Smooth muscle cell of the brain vasculature (primary cell): ENCODE measurements at places on chromosomes 16 and 17.

- DNase-seq: no peak
These were observed 653.8 kb downstream of the CDH8 start for GRCh38 chr16:61382435-61382834.

DNA sequence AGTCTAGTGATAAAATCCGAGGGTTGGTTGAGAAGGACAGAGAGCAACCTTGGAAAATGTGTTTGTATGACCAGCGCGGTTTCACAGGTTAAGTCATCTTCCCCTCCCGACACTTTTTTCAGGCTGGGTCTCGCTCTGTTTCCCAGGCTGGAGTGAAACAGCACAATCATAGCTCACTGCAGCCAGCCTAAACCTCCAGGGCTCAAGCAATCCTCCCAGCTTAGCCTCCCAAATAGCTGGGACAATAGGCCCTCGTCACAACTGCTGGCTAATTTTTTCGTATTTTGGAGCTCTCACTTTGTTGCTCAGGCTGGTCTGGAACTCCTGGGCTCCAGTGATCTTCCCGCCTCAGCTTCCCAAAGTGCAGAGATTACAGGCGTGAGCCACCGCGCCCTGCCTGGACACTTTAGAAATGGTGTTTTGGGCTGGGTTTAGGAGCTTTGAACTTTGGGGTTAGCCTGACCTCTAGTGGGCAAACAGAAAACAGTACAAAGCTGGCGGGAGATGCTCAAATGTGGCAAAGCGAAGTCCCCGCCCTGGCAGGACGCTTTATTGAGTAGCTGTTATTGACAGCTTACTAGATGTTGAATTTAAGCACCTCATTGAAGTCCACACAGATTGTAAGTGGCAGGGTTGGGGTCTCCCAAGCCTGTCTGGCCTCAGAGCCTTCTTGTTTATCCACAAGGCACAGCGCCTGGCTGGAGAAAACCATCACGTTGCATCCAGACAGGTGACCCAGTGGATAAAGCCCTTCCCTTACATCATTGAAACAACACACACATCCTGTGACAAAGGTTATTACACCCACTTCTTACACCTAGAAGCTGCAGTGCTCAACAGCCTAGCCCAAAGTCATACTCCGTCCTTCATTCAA is 34.7 kb upstream of the RBBP6 start:
- DNase-seq: no peak

- DNase-seq: no peak
These were observed 340.9 kb upstream of the PSMD7 start for GRCh38 chr16:73955702-73956101.

- no peak for DNase-seq
These were observed 27.2 kb upstream of the IRF8 start for GRCh38 chr16:85871756-85872155.

GRCh38 chr17:76925441-76925891 is 57.3 kb downstream of the MGAT5B start:
- no peak for DNase-seq

- DNase-seq: no peak
These were observed 207.6 kb downstream of the CEP112 start for GRCh38 chr17:65984299-65984698.

DNA sequence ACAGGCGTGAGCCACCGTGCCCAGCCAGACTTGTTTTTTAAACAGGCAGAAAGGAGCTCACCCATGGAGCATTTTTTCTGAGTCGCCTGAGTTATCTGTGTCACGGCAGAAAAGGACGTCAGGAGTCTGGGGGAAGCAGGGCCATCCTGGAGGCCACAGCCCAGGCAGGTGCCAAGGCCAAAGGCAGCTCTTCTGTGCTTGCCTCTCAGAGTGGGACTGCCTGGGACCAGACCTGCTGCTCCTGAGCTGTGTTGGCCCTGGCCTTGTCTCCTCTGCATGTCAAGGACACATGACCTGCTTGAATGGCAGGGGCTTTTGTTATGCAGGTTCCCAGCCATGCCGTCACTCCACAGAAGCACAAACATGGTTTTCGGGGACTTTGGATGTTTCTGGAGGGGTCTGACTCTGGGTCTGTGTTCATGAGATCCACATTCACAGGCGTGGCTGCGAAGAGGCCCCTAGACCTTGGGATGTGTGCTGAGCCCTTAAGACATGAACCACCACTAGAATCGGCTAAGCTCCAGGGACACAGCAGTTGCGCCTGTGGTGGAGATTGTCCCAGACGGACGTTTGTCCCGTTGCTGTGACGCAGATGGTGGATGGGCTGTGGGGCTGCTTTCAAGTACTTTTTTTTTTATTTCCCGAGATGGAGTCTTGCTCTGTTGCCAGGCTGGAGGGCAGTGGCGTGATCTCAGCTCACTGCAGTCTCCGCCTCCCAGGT is 33.8 kb downstream of the FOXK2 start:
- no peak for DNase-seq

DNA sequence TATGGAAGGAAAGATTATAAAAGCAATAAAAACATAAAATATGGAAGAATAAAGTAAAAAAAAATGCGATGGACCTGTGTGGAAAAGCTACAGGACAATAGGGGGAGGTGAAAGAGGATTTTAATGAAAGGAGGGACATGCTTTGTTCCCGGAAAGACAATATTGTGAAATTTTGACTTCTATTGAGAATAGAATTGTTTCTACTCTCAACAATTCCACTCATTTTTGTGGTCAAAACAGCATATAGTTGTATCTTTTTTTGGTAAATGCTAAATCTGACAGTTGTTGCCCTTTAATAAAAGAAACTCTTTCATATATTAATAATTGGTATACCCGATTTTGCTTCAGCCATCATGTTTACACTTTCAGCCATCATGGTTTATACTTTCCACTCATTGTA is 22.9 kb upstream of the APPBP2 start:
- DNase-seq: no peak

- no peak for DNase-seq
These were observed 88.6 kb downstream of the GNAO1 start for GRCh38 chr16:56279914-56280313.

- no peak for DNase-seq
These were observed 481.9 kb downstream of the SOX9 start for GRCh38 chr17:72602517-72603419.

DNA sequence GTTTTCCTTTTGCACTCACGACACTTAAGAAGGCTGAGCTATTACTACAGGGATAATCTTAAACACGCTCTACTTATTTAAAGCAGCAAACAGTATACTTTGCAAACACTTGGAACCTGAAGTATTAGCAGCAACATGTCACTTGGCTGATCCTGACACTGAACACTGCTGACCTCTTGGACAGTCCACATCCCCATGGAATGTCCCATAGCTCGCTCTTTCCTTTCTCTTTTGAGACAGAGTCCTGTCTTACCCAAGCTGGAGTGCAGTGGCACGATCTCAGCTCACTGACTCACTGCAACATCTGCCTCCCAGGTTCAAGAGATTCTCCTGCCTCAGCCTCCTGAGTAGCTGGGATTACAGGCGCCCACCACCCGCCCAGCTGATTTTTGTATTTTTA is 26.4 kb downstream of the SMYD4 start:
- no peak for DNase-seq

GRCh38 chr16:20851601-20852000 is 45.3 kb downstream of the REXO5 start:
- no peak for DNase-seq

GRCh38 chr17:61816538-61816937 is 46.8 kb downstream of the BRIP1 start:
- DNase-seq: no peak

DNA sequence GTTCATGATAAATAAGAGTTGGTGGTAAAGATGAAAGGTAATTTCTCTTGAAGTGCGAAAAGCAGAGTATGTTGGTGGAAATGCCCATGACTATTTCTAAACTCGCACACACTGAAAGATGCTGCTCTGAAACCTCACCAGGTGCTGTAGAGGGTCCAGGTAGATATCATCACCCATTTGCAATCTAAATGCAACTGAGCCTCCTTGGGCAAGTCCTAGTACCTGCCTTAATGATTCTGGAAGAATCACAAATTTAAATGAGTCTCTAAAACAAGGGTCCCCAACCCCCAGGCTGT is 5.9 kb upstream of the MMD start:
- DNase-seq: no peak

DNA sequence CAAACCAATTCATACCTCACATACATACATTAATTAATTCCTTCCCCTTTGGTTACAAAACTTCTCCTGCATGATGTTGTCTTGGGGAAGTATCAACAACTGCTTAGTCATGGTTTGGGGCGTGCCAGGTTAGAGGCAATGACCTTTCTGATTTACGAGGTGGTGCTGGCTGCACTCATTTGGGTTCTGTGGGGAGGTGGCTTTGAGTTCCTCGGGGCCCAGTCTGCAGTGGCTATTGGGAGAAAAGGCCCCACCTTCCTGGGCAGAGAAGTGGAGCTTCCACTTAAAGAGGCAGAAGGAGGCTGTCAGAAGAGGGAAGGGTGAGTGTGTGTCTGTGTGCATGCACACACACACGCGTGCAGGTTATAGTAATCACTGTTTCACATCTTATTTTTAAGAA is 10.2 kb upstream of the ETV4 start:
- DNase-seq: no peak

DNA sequence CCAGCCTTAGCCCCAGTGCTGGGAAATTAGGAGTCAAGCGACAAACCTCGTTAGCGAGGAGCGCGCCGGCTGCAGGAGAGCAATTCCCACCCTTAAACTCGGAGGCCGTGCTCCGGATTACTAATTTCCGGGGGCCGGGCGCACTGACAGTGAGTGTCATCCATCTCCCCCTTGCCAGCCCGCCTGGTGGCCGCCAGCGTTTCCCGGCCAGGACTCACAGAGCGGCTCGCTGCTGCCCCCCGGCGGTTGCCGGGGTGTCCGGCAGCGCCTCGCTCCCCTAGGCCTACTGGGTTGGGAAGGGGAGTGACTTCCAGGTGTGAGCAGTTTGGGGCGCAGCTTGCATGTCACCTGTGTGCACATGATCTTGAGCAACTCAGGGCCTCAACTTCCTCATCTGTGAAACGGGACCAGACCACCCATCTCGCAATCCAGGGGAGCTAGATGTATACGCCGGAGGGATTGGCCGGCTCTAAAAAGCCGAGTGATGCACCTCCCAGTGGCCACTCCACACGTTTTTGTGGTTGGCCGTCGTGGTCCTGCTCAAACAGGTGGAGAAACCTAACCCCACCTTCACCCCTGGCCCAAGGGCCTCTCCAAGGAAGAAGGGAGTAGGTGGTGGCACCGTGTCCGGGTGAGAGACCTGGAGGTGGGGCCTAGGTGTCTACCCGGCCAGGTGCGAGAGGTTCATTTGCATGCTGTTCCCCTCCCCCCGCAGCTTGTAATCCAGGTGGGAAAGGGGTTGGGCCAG is 2.5 kb upstream of the GSE1 start:
- no peak for DNase-seq

- DNase-seq: no peak
These were observed 2.7 kb downstream of the SLC38A10 start for GRCh38 chr17:81292450-81292849.

DNA sequence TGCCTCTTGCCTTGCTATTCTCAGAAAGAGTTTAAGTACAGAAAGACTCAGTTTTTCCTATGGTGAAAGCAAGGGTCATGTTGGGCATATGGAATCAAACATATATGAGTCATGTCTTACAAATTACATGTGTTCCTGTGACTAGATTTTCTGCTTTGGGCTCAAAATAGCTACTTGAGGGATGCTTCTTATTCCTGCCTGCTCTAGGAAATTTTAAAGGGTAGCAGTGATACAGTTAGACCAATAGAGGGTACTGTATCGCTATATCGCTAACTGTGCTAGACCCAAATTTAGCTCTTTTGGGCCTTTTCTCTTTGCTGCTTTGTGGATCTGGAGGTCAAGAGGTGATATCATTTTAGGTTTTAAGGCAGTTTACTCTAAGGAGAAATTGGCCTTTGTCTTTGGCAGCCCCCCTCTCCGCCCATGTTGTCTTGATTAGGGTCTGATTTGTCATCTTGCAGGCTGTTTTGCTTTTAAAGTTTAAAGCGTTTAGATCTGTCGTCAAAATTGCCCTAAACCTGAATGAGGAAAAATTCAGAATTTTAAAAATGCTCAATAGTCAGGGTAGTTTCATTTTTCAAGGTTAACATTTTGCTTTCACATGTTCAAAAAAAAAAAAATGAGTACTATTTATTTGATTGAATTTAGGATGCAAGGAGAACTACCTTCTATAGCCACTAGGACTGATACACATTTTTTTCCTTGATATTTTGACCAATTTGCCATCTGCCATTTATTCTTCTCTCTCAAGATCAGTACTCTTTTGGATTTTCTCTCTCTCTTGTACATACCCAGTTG is 8.8 kb downstream of the NFATC3 start:
- DNase-seq: no peak
